ENCODE measurements at places on chromosomes 3 and 15.
A peak's percentile ranks its signal among the peaks of the same experiment; 100 is the strongest.

DNA sequence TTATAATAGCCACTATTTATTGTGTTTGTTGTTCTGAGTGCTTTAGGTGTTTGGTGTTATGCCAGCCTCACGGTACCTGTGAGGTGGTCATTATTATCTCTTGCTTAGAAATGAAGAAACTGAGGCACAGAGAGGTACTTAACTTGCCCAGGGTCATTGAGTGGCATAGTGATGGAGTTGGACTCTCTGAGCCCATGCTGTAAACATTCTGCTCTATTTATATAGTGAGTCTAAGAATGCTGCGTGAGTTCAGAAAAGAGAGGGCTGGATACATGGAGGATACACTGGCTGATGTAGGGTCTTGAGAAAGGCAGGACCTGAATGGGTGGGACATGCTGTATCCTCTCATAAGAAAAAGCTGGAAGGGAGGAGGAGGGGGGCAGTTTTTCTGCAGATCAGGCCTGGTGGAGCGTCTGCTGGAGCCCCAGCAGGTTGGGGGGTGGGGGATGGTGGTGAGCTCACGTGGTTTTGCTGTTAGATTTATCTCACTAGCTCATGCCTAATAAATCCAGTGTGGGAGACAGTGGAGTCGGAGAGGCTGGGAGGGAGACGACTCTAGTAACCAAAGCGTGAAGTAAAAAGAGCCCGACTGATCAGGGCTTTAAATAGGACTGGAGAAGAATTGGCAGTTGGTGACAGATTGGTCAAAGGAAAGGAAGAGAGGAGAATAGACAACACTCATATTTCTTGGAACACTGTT, 16.0 kb downstream of the MED12L start:
- no peak for DNase-seq

- DNase-seq: no peak
Observed at GRCh38 chr15:62903437-62903836, 139.1 kb upstream of the TPM1 start.

DNA sequence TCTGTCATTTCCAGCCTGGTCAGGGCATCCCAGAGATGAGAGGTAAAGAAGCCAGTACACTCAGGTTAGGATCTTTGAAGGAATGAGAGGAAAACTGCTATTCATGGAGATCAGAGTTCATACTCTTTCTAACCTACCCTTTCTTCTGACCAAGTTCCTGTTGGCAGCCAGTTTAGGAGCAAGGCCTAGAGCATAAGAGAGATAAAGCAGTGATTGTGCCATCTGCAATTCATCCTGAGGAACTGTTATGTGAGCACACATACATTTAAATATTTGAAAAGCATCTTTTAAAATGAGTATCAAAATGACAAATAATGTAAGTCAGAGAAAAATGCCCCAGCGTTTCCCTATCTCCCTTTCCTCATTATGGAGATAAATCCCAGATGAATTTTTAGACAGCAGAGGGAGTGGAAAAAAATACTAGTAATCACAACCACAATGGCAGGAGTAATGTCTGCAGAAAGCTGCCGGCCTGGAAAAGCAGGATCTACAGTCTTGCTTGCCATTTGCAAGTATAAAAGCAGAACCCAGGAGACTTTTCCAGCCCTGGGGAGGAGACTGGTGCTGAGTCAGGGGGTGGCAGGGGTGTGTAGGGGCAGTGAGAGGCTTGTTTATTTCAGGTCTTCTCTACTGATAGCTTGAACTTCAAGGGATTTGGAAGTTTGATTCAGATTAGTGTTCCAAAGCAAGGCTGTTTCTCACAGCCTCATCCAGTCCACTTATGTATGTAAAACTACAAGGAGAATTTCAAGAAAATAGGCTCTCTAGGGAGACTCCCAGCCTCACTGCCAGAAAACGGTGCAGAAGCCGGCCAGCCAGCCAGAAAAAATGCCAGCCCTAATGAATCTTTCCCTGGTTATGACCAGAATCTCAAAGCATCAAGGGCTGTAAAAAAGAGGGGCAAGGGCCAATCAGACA, 1052.4 kb downstream of the TUSC7 start:
- no peak for DNase-seq

GRCh38 chr3:58837856-58838255, 171.3 kb upstream of the FAM3D start:
- DNase-seq: no peak

GRCh38 chr3:17911986-17912760, 169.7 kb upstream of the TBC1D5 start:
- peak; percentile 74 for DNase-seq

DNA sequence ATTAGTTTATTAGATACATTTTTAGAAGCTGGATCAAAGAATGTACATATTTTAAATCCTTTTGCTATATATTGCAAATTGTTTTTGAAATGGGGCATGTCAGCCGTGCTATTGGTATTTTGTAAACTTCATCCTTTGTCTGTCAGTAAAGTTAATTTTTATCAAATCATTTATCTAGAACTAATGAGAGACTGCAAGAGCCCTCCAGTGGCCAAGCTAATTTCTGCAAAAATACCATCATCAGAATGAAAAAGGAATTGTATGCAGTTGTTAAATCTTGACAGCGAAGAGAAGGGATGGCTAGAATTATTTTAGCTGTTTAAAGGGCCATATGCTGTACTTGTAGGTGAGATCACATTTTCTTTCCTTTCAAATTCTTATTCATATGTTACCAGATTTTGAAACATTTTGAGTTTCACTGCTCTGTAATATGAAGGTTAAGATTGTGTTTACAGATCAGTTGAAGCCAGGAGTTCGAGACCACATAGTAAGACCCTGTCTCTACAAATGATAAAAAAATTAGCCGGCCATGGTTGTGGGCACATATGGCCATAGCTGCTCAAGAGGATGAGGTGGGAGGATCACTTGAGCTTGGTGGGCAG, 8.1 kb upstream of the CLDN11 start:
- DNase-seq: peak; percentile 41

DNA sequence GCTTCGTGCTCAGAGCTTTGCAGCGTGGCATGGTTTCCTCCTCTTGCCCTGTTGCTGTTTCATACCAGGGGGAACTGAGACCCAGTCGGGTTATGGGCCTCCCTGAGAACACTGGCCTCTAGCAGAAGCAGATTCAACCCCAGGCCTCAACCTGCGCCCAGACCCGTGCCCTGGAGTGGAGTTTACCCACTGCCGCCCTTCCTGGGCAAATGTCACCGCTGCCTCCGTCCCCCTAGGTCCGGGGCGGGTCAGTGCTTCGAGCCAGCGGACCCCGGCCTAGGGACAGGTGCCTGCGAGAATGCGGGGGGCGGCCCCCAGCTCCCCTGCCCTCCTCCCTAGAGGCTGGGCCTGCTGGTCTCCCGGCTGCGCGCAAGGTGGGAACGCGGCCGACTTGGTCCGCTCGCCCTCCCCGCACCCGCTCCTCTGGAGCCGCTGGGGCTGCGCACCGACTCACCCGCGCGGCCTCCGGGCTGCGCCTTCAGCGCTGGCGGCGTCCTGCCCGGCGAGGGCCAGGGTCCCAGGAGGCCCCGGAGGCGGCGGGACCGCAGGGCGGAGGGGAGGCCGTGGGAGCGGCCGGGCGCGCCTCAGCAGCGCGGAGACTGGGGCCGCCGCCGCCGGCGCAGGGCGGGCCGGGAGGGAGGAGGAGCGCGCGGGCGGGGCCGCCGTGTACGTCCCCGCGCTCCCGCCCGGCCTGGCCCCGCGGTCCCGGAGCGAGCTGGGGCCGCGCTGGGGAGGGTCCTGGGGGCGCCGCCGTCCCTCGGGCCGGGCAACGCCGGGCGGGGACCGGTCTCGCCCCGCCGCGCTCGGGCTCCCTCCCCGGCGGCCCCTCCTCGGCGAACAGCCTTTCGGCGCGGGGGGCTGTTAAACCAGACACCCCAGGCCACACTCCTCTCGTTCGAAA, at the start of gene PIGZ:
Gene PIGZ, minus strand, starts transcription at position 601 of the 901 bp plus-strand sequence. CDS start 16,802 bp downstream, outside the sequence.
- peak; percentile 74 for DNase-seq

GRCh38 chr3:173538410-173538809, 140.9 kb downstream of the NLGN1 start:
- peak; percentile 21 for DNase-seq

DNA sequence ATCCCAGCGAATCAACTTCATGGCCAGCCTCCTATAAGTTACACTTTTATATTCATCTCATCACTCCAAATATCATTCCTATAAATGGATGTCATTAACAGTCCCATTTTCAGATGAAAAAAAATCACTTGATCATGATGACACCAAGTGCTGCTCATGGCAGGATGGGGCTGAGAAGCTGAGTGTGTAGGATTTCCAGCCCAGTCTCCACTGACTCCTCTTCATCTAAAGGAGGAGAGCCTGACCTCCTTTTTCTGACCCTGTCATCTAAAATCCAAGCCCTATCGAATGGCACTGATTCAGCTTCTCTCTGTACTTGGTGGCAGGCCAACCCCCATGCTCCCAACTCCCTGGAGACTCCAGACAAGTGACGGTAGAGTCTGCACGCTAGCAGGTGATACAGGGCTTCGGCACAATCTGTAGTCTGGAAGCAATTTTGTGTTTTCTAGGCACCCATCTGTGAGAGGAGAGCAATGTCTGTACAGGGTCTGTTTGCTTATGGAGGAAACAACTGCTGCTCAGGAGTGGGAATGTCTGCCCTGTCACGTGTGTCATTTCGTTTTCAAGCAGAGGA, 103.2 kb downstream of the EPHB1 start:
- DNase-seq: no peak

DNA sequence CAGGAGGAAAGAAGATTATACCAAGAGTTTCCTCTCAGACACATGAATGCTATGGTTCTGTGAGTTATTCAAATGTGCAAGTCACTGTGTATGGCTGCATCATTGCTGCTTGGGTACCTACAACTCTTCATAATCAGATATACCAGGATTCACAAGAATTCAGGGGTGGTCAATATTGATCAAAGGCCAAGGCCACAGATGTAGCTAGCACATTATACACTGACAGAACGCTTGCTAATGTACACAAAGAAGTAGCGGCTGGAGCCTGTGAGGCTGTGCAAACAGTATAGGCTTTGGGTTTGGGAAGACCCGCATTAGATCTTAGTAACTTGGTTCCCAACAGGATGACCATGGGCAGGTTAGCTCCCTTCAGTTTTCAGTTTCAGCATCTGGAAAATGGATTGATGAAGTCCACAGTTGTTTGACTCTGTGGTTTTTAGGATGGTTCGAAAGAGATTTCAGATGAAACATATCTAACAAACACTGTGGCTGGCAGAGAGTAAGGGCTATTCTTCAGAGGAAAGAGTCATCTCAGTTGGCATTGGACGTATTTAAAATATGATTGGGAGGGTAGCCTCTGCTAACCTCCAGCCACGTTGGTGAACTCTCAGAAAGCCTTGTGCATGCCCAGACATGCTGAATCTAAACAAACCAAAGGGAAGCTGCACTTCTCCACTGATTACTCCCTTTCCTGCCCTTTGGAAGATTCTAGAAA, 748.7 kb upstream of the CFAP20DC start:
- peak; percentile 32 for DNase-seq

DNA sequence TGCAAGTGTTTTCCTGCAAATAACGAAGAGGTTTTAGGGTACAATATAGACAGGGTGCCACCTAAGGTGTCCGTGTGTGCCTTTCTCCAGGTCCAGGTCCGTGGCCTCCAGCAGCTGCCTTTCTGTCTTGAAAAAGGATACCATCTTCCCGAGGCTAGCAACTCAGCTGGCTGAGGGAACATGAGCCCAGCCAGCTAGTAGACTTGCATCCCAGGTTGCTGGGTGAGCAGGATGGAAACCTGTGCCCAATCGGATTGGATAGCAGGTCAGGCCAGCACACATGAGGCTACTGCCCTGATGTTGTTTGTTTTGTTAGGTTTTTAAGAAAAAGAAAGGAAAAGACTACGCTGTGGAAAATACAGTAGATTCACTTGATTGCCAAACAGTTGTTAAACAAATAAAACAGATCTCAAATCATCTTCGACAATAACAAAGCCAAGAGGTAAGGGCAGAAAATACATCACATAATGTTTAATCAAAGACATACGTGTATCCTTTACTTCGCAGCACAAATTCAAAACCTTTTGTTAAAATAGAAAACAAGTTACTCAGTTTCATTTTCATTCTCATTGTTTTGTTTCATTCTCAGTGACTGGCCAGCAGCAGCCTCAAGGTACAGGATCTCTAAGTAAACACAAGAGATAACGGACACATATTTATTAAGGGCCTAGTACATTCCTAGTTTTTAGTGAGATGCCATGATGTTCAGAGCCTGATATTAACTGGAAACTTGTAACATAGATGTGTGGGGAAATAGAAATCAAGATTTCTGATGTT, 661.2 kb upstream of the NR2F2 start:
- no peak for DNase-seq

GRCh38 chr15:60633426-60633968, 154.6 kb upstream of the ICE2 start:
- peak; percentile 50 for DNase-seq

DNA sequence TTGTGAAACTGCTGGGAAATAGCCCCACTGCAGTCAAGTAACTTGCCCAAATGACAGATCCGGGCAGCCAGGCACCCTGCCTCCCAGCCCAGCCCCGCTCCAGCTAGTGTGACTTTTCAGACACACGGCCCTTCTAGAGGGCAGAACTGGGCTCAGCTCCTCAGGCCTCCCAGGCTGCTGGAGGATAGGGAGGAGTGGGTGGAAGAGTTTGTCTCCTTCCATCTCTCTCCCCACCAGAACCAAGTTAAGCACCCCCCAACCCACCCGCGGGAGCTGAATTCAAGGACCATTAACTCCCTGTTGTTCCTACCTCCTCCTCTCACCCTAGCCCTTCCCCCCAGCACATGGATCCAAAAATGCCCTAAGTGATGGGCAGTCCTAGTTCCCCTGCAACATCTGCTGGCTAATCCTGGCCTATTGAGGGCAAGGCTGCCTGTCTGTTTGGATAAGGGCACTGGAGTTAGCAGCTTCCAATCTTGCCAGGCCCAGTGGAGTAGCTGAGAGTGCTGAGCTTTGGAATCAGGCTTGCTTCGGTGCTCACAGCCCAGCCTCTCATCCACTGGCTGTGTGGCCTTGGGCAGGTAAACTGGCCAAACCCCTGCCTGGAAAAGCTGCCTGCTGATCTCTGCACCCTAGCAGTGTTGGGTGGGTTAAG, 3.1 kb downstream of the CCDC33 start:
- no peak for DNase-seq

GRCh38 chr3:16906682-16907081, 21.9 kb downstream of the PLCL2 start:
- no peak for DNase-seq

DNA sequence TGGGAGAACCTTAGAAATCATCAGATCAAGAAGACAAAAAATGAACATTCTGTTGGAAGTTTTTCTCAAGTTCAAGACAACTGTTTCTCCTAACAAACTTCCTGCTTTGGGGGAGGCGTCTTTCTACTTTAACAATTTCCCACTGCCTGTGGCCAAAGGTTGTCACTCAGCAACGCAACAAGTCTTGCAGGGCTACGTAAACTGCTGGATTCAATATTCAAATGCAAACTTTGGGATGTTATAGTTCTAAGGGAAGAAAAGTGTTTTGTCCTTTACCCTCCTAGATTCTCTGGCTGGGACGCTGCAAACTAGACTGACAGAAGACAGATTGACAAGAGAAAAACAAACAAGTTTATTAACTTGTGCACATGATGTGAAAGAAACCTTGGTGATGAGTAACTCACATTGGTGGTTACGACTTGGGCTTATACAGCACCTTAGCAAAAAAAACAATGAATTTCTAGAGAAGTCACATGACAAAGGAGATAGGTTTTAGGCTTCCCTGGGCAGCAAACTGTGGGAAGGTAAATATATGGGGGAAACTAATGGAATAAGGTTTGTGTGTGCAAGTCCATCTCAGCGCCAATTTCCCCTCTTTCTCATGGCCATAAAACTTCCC, 34.0 kb upstream of the ARPIN start:
- no peak for DNase-seq

Measured in NCI-H146 (cell line).